ENCODE measurements at places on chromosomes 4 and X.
A peak's percentile ranks its signal among the peaks of the same experiment; 100 is the strongest.

DNA sequence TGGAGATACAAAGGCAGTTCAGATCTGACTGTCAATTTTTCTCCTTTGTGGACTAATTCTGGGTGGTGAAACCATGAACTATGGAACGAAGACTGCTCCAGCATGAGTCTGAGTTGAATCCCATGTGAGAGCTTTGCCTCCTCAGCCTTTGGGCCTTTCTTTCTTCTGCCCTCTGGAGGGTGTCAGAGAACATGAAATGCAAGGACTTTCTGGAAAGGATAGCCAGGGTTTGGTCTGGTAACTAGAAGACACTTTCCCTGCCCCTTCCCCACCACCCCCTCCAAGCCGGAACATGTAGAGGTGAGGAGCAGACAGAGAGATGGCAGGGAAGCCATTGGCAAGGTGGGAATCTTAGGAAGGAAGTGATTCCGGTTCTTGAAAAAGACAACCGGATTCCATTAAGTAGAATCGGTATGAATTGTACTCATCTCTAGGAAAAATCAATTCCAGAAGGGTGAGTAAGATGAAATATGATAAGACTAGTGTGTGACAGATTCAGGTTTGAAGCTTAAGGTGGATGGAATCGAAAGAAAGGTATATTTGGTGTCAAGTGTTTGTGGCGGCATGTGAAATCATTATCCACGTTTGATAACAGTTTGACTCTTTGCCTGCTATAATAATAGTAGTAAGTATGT, 19.0 kb downstream of the FHL1 start:
- DNase-seq: no peak

GRCh38 chrX:52507331-52507730, 9.5 kb downstream of the XAGE1B start:
- DNase-seq: no peak

DNA sequence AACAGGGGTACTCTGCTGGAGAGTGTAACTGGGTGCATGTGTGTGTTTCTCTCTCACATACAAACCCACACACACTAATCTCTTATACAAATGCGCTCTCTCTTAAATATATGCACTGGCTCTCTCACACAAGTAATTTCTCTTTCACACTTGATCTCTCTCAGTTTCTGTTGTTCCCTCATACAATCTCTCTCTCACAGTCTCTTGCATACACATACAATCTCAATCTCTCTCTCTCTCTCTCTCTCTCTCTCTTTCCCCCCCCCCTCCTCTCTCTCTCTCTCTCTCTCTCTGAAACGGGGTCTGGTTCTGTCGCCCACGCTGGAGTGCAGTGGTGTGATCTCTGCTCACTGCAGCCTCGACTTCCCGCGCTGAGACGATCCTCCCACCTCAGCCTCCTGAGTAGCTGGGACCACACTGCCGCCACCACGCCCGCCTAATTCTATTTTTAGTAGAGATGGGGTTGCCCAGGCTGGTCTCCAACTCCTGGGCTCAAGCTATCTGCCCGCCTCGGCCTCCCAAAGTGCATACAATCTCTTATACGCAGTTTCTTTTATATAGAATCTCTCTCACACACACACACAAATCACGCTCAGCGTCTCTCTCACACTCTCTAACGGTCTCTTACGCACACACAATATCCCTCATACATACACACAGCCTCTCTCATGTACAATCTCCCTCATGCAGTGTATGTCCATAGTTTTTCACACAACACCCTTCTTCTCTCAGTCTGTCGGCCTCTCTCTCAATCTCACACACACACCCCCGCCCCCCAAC, 518 bp upstream of the FAM241A start:
- DNase-seq: no peak

DNA sequence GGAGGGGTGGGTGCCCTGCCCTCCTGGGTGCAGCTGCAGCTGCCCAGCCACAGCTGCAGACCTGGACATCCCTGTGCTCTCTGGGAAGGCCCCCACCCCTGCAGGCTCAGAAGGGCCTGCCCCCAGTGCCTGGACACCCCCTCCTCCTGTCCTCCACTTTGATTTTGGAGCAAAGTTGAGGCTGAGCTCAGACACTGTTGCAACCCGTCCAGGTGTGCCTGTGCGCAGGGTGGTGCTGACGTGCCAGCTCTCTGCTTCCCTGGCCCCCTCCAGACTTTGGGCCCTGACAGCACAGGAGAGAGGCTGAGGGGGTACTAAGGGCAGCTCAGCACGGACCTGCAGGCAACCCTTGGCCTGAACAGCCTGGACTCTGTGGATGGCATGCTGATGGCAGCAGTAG, 750.3 kb downstream of the ARAP2 start:
- no peak for DNase-seq

DNA sequence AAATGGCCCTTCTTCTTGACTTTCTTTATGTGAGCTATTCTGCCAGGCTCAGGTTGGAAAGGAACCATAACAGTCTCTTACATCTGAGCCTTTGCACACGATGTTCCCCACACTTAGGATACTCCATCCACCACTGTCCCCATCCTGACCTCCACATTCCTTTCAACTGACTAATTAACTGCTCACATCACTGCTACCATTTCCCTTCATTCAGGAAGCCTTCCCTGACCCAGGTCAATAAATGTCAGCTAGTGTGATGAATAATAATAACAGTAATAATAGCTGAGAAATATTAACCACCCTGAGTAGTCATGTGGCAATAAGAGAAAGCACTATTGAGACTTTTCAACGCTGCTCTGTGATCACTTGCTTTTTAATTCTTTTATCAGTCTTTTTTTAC, 291.7 kb downstream of the KCNIP4 start:
- no peak for DNase-seq

GRCh38 chrX:10125248-10125615, 31.5 kb upstream of the CLCN4 start:
- no peak for DNase-seq

GRCh38 chr4:148315049-148315448, 127.2 kb downstream of the NR3C2 start:
- no peak for DNase-seq

GRCh38 chr4:16158504-16158852, 67.8 kb downstream of the TAPT1 start:
- no peak for DNase-seq

GRCh38 chr4:75235359-75235951, 278.7 kb downstream of the RCHY1 start:
- DNase-seq: no peak

- DNase-seq: peak; percentile 40
These were observed 53.1 kb downstream of the GAK start for GRCh38 chr4:878796-879728.

All from stimulated activated CD4-positive, alpha-beta T cell treated with anti-CD3 and anti-CD28 coated beads, Interleukin-4, amount 100 ng/mL, for 24 hours (primary cell).